GM04503 (cell line): ENCODE measurements at places on chromosomes 6 and 20.

GRCh38 chr6:138576313-138576712 is 77.0 kb upstream of the NHSL1 start:
- no peak for DNase-seq

DNA sequence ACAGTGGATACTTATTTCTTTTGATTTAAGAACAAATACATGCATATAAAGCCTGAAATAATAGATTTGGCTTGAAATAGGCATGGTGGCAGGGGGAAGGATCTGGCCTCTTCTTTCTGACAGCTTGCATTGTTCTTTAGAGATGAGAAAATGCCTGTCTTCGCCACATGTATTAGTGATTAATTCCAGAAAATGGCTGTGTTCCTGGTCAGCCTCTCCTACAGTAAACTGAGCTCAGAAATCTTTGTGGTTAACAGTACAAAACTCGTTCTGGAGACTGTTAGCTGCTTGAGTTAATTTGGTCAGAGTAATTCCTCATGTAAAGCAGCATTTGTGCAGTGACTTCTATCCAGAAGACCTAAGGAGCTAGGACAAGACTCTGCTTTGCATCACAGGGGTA is 151.5 kb downstream of the EYA4 start:
- no peak for DNase-seq

DNA sequence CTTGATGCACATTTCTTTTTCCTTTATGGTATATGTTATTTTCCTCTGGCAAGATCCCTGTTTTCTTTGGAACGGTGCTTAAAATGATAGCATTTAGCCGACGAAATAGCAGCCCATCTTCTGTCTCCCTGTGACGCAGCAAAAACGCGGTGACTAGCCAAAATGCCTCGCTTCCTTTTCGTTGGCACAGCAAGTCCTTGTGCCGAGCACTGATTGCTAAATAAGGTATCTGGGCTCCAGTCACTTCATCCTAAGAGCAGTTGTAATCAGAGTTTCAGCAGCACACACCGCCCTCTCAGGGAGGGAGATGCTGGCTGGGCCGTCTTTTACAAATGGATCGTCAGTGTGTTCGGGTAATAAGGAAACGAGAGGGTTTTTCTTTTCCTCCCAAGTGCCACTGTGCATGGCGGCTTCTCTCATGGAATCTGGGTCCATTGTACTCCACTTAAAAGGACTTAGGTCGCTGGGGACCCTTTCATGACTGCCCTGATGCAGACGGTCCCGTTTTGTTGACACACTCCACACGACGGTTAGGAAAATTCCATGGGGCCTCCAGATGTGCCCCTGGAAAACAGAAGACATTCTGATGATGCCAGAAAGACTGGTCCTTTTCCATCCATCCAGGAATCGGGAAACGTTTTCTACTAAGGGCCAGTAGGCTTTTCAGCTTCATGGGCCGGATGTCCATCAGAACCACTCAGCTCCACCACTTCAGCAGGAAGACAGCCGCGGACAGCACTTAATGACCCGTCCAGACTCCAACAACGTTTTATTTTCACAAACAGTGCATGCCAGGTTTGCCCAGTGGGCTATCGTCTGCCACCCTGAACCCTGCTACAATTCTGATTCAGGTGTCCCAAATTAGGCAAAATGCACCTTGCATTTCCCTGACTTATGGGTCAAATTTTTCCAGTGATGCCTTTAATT is 185.5 kb downstream of the CDH4 start:
- peak; percentile 68 for DNase-seq

DNA sequence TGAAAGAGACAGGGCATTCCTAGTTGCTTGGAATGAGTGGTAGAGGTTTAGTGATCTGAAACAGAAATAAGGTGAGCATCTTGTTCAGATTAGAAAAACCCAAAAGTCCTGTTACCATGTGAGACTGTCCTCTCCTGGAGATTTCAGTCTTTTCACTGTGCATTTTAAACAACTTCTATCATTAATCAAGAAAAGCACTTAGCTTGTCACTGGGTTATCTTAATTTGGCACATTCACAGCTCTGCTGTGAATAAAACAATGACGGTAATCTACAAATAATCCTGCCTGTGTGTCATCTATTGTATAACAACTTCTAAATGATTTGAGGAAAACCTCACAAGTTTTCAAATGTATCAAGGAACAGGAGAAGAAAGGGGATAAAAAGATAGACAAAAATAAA is 9.5 kb upstream of the SMIM8 start:
- no peak for DNase-seq

DNA sequence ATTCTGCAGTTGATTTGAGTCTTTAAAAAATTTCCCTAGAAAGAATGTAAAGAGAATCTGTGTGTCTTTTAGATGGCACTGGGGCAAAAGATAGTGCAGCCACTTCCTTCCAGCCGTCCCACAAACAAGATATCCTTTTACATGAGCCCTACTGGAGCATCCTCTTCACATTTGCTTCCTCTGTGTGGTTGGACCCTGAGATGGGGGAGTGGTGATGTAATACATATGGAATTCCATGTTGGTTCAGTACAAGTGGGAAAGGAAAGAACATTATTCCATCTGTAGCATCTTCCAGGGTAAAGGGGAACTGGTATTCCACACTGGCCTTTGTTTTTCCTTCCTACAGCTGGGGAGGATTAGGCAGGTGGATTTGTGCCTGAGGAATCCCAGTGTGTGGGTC is 78.9 kb upstream of the ISM1 start:
- DNase-seq, result no peak

DNA sequence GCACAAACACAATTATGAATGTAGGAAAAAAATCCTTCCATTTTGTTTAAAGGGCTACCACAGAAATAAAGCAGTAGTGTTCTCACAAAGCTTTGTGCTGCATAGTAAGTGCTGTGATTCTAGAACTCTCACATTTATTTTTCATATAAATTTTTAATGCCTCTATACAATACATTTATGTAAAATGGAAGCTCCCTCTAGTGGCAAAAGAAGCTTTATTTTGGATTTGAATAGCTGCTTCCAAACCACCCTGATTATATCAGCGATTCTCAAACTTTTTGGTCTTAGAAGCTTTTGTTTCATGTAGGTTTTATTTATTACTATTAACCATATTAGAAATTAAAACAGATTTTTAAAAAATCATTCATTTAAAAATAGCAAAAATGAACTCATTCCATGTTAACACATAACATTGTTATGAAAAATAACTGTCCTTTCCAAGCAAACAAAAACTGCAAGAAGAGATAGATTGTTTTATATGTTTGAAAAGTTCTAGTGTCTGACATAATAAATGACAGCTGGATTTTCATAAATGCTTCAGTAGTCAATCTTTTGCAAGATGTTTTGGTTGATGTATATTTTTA is 38.4 kb downstream of the HS3ST5 start:
- DNase-seq, result no peak

DNA sequence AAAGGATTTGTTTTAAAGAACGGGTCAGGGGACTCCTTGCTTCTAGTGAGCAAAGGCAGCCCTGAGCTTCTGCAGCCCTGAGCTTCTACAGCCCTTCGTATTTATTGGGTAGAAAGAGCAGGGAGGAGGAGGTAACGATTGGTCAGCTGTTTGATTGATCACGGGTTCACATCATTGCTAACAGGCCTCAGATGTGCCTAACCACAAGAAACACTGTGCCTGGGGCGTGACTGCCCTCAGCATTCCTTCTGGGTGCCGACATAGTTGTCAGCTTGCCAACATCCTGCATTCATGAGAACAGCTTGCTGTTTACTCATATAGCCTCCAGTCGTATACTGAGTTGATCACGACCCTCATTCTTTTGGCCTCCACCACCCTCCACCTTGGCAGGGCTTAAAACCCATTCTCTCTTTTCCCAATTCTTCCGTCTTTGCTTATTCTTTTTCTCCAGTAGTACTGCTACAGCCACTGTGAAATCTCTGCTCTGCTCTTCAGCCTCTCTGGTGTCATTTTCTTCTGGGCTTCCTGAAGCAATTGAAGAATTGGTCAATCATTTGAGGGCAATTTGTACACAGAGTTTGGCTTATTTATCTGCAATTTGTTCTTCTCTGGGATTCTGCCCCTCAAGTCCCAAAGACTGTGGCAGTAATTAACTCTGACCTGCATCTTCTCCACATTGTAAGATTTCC is 25.4 kb upstream of the NOP56 start:
- DNase-seq, result peak; percentile 49

DNA sequence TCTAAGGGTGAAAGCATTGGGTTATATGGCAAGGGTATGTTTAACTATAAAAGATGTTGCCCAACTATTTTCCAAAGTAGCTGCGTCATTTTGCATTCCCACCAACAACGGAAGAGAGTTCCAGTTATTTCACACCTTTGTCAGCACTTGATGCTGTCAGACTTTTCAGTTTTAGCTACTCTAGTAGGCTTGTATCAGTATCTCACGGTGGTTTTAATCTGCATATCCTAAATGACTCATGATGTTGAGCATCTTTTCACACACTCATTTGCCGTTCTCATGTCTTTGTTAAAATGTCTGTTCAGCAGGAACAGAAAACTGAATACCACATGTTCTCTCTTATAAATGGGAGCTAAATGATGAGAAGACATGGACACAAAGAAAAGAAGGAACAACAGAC is 122.3 kb downstream of the RNASET2 start:
- DNase-seq, result no peak

DNA sequence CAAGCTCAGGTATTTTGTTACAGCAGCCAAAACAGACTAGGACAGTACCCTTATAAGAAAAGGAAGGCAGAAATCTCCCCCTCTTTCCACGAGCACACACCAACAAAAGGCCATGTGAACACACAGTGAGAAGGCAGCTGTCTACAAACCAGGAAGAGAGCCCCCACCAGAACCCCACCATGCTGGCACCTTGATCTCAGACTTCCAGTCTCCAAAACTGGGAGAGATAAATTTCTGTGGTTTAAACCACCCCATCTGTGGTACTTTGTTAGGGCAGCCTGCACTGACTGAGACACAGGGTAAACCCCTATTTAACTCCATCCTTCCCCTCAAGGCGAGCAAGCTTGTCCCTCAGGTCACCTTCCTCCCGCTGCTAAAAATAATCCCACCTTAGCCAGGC is 475.8 kb upstream of the JARID2 start:
- DNase-seq, result no peak

DNA sequence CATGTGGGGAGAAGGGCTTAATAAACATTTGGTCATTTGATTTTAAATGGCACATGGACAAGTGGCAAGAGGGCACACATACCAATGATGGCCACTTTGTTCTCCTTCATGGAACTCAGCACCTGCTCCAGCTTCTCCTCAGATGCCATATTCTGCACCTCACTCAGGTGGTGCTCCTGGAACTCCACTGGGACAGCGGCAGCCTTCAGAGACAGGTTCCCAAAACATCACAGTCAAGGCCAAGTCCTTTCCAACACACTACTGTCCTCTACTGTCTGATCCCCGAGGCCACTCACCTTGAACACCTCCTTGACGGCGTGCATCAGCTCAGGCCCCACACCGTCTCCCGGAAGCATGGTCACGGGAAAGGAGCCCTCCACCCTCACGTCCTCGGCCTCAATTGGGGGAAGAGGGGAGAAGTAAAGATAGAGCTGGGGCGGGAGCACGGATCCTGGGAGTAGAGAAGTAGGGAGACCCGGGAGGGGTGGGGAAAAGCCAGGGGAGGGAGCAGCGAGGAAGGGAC is 591 bp downstream of the IDH3B start:
- DNase-seq, result no peak

- DNase-seq, result no peak
Measured at GRCh38 chr6:135906542-135906941, 55.0 kb downstream of the PDE7B start.

DNA sequence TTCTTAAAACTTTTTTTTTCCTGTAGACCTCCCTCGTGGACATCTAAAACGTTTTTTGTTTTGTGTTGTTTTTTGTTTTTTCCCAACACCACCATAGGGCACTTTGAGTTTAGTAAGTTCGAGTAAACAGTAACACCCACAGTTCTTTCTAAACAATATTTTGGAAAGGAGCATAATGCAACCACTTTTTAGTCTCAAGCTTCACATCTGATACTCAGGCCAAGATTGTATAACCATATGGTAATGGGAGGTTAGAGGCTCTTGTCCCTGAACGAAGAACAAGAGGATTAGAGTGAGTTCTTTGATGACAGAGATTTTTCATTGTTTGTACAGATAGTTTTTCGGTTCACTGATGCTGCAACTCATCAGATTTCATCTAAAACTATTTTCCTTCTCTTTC is 144.6 kb downstream of the MTHFD1L start:
- no peak for DNase-seq

GRCh38 chr20:47233333-47234188 is 122.9 kb downstream of the ZMYND8 start:
- no peak for DNase-seq

DNA sequence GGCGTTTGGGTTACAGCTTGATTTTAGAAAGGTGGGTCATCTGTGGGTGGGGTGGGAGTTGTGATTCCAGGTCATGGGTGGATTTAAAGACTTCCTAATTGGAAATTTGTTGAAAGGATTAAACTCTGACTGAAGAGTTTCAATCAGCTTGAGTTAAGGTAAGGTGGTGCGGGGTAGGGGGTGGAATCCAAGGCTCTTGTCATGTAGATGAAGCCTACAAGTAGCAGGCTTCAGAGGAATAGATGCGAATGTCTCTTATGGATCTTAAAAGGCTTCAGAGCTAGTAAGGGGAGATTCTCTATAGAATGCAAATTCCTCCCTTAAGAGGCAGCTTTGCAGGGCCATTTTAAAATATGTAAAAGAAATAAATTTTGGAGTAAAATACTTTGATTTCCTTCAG is 645.3 kb downstream of the FRK start:
- no peak for DNase-seq

DNA sequence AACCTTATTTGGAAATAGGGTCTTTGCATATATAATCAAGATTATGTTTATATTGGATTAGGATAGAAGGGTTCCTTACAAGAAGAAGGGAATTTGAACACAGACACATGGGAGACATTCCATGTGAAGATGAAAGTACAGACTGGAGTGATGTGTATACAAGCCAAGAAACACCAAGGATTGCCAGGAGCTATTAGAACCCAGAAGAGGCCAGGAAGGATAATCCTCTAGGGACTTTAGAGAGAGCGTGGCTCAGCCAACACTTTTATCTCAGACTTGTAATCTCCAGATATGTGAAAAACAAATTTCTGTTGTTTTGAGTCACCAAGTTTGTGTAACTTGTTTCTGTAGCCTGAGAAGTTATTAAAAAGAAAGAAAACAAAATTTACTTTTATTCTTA is 1173.9 kb upstream of the CITED2 start:
- no peak for DNase-seq

DNA sequence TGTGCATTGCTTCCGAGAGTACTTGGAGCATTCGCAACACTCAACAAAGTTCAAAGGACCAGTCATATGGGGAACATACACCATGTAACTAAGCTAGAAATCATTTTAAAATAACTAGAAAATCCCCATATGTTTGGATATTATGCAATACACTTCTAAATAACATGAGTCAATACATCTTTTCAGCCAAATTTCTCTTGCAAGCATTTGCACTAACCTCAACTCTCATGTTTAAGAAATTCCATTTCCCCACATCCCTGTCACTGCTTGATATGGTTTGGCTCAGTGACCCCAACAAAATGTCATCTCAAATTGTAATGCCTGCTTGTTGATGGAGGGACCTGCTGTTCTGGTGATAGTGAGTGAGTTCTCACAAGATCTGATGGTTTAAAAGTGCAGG is 85.7 kb upstream of the CST7 start:
- DNase-seq, result peak; percentile 29
